Natural killer cell treated with Interleukin-12 subunit alpha and Interleukin-12 subunit beta and Interleukin-15 and Interleukin-18, amount 100 ng/mL, for 72 hours (primary cell): ENCODE measurements at places on chromosomes 1 and 21.

DNA sequence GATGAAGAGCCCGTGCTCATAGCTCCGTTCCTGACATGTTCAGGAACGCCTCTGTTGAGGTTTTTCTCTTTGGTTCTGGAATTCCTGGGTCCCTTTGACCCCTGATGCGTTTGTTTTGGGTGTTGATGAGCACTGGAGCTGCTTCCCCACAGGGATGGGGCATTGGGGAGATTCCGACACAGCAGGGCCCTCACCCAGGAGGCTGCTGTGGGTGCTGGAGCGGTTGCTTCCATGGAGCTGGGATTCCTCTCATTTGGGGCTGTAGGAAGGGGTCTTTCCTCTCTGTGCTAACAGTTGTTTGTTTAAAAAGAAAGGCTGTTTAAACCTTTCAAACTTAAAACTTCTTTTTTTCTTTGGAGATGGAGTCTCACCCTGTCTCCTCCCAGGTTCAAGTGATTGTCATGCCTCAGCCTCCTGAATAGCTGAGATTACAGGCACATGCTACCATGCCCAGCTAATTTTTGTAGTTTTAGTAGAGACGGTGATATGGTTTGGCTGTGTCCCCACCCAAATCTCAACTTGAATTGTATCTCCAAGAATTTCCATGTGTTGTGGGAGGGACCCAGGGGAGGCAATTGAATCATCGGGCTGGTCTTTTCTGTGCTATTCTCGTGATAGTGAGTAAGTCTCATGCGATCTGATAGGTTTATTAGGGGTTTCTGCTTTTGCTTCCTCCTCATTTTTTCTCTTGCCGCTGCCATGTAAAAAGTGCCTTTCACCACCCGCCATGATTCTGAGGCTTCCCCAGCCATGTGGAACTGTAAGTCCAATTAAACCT lies 48.9 kb downstream of the SKI start:
- peak; percentile 52 for DNase-seq

GRCh38 chr1:161956930-161957329 lies 66.7 kb downstream of the OLFML2B start:
- DNase-seq, result no peak

DNA sequence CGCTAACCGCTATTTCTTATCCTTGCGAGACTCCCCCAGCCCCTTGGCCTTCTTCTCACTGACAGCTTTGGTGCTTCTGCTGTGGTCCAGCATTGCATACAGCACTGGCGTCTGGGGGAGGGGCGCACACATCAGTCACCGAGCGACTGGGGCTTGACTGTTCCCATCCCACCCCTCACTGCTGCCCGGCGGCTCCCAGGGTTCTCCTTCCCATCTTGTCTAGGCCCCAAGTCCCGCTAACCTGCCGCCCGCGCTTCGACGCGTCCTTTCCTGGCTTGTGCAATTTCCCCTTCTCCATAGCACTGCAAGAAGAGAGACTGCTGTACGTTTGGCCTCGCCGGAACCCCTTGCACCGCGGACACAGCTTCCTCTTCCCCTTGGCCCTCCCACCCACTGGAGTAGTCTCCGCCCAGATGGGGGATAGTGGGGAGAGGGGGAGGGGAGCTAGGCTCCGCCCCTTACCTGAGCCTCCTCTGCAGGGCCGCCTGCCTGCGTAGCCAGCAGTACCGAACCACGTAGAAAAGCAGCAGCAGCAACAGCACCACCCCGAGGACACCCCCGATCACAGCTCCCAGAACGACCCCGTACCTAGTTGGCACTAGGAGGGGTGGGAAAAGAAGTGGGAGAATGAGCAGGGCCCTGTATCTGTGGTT lies 3.8 kb downstream of the MPZ start:
- peak; percentile 89 for DNase-seq

GRCh38 chr1:59553371-59553770 lies 256.5 kb downstream of the FGGY start:
- DNase-seq, result no peak

DNA sequence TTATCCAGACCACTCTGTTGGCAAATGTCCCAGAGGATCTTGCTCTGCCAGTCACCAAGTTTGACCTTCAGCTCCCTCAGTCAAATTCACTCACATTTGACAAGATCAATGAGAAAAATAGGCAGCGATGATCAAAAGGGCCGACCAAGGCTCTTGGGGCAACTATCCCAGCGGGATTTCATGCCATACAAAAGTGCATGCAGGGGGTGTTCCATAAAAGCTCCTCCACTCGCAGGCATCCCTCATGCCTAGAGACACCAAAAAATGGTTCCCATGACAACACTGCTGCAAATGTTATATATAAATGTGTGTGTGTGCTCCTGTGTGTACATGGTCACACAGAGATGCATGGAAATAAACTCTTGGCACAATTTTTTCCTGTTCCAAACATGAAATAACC lies 16.2 kb upstream of the EIF4G3 start:
- DNase-seq, result no peak
